ENCODE measurements at places on chromosomes 1 and 21. TPM values are rescaled to one million over a fixed set of nuclear protein-coding genes. Genes with fewer than 3 reads are reported as not detected.

KRTAP19-1 gene
- not detected for total RNA-seq

- DNase-seq = no peak
Observed at GRCh38 chr1:116740746-116741145, 13.5 kb upstream of the CD2 start.

DNA sequence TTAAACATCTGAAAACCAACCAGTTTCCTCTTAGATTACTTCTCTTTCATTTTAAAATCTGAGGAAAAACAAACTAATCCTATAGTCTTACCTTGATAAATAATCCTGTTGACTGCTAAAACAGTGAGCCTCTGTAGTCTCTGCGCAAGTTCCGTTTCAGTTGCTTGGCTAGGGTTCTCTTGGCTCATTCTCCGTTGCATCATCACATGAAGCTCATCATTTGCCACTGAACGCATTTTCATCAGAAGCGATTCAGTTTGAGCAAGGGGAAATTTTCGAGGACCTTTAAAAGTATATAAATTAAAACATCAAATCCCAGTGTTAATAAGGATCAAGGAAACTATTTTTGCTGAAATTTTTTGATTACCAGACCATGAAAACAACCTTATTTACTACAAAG, 96.7 kb upstream of the GNG4 start:
- no peak for DNase-seq

GRCh38 chr1:209924390-209924789, 13.6 kb upstream of the SYT14 start:
- no peak for DNase-seq

Data from heart left ventricle (tissue), 16 donors.